ENCODE measurements at places on chromosomes 1 and 21. TPM values are rescaled to one million over a fixed set of nuclear protein-coding genes. Genes with fewer than 3 reads are reported as not detected.

DNA sequence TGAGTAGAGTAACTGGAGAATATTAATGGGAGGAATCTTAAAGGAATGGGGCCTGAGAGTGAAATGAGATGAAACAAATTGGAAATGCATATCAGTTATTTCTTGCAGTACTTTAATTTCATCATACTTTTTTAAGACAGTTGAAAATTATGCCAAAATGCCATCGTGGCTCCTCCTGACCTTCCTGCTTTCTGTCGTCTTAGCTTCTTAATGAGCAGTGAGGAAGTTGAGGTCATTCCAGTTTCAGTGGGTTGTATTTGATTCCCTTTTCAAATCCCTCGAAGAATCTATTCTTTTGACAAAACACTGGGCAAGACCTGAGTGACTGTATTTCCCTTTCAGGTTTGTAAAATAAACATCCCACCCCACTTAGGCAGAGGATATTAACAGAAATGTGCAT, 134.9 kb upstream of the MAP1LC3C start:
- no peak for DNase-seq

DNA sequence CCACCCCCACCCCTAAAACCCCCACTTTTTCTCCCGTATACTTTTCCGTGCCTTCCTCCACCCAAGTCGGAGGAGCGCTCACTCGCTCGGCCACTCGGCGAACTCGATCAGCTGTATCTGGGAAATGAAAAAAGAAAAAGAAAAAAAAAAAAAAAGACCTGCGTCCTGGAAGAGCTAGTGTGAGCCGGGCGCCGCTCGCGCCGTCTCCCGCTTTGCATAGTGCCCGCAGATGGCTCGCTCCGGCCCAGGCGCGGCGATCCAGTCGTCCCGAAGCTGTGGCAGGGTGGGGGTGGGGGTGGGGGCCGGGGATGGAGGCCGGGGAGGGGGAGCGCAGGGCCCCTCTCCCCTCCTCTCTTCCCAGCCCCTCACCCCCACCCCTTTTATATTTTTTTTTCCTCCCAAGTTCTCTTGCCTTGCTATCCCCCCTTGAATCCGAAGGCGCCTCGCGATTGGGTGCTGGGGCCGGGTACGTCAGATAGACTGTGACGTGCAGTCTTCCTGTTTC, 299 bp upstream of the PROX1 start:
- DNase-seq = no peak

GRCh38 chr1:230356190-230356589, 69.9 kb downstream of the PGBD5 start:
- no peak for DNase-seq

- DNase-seq = no peak
Measured at GRCh38 chr1:151891512-151891911, 17.8 kb downstream of the THEM4 start.

GRCh38 chr1:184298440-184299405, 88.1 kb upstream of the C1orf21 start:
- no peak for DNase-seq

- no peak for DNase-seq
Measured at GRCh38 chr1:244322791-244323521, 128.8 kb downstream of the ADSS2 start.

- DNase-seq = no peak
Measured at GRCh38 chr1:222243902-222244301, 304.0 kb downstream of the HHIPL2 start.

GRCh38 chr1:86149591-86149990, 7.0 kb downstream of the COL24A1 start:
- no peak for DNase-seq

GRCh38 chr1:27001570-27002360, 8.3 kb downstream of the TRNP1 start:
- DNase-seq = no peak

- no peak for DNase-seq
Measured at GRCh38 chr1:64917328-64917861, 49.0 kb downstream of the JAK1 start.

KAZN gene
- polyA plus RNA-seq = 33.0 TPM

KRTAP7-1 gene
- not detected for polyA plus RNA-seq

KIF26B gene
- polyA plus RNA-seq = 44.6 TPM

WDR64 gene
- polyA plus RNA-seq = 0.36 TPM

THEM5 gene
- polyA plus RNA-seq = 0.41 TPM

KPNA6 gene
- polyA plus RNA-seq = 35.9 TPM

OR2T29 gene
- polyA plus RNA-seq = 0.06 TPM

SLAMF9 gene
- polyA plus RNA-seq = not detected
